ENCODE measurements at places on chromosomes 12 and 14. TPM values are rescaled to one million over a fixed set of nuclear protein-coding genes. Genes with fewer than 3 reads are reported as not detected.

- H3K4me1 ChIP-seq, result no peaks in the 10 kb centered on the region
- H3K36me3 ChIP-seq, result no peaks in the 10 kb centered on the region
- H3K4me3 ChIP-seq, result no peak overlapping the region
- DNase-seq, result no peak
These were observed 33.2 kb downstream of the ATF7 start for GRCh38 chr12:53593031-53593430.

- no peaks in the 10 kb centered on the region for H3K27me3 ChIP-seq
- H3K4me1 ChIP-seq, result no peaks in the 10 kb centered on the region
- H3K4me3 ChIP-seq, result no peak overlapping the region
- DNase-seq, result no peak
- H3K36me3 ChIP-seq, result peaks cover 54% of the 10 kb centered on the region
These were observed 45.4 kb downstream of the PPP4R3A start for GRCh38 chr14:91464615-91465205.

GRCh38 chr12:131980263-131980662 is 30.5 kb downstream of the EP400 start:
- peaks cover 29% of the 10 kb centered on the region for H3K36me3 ChIP-seq
- no peak overlapping the region for H3K4me3 ChIP-seq
- no peak for DNase-seq
- H3K27ac ChIP-seq, result no peak overlapping the region
- H3K4me1 ChIP-seq, result no peaks in the 10 kb centered on the region

TRHDE gene
- total RNA-seq, result 31.6 TPM

GLIPR1L1 gene
- total RNA-seq, result not detected

CLEC2D gene
- 9.5 TPM for total RNA-seq

KRT81 gene
- 0.61 TPM for total RNA-seq
